Activated B cell treated with CpG ODN at 0.5 μM for 24 hours (primary cell): ENCODE measurements at places on chromosomes 2 and 18. TPM values are rescaled to one million over a fixed set of nuclear protein-coding genes. Genes with fewer than 3 reads are reported as not detected.
A peak's percentile ranks its signal among the peaks of the same experiment; 100 is the strongest.

HNMT gene
- total RNA-seq: not detected in 2 replicates

- H3K4me3 ChIP-seq: no peak overlapping the region
- H3K4me1 ChIP-seq: no peaks in the 10 kb centered on the region
- H3K27ac ChIP-seq: no peak overlapping the region
- no peaks in the 10 kb centered on the region for H3K27me3 ChIP-seq
Observed at GRCh38 chr2:170475878-170476277, 239.3 kb upstream of the SP5 start.

GRCh38 chr2:2184549-2185249 lies 146.4 kb downstream of the MYT1L start:
- no peak overlapping the region for H3K27ac ChIP-seq
- no peaks in the 10 kb centered on the region for H3K27me3 ChIP-seq
- no peak for DNase-seq
- no peak overlapping the region for H3K4me3 ChIP-seq
- no peaks in the 10 kb centered on the region for H3K36me3 ChIP-seq
- H3K4me1 ChIP-seq: no peaks in the 10 kb centered on the region

TRIM43 gene
- not detected in 2 replicates for total RNA-seq

SFT2D3 gene
- 9.6 and 10.1 TPM in 2 replicates for total RNA-seq

HOXD1 gene
- not detected in 2 replicates for total RNA-seq

PFN4 gene
- 0.34 and 0.60 TPM in 2 replicates for total RNA-seq

DNA sequence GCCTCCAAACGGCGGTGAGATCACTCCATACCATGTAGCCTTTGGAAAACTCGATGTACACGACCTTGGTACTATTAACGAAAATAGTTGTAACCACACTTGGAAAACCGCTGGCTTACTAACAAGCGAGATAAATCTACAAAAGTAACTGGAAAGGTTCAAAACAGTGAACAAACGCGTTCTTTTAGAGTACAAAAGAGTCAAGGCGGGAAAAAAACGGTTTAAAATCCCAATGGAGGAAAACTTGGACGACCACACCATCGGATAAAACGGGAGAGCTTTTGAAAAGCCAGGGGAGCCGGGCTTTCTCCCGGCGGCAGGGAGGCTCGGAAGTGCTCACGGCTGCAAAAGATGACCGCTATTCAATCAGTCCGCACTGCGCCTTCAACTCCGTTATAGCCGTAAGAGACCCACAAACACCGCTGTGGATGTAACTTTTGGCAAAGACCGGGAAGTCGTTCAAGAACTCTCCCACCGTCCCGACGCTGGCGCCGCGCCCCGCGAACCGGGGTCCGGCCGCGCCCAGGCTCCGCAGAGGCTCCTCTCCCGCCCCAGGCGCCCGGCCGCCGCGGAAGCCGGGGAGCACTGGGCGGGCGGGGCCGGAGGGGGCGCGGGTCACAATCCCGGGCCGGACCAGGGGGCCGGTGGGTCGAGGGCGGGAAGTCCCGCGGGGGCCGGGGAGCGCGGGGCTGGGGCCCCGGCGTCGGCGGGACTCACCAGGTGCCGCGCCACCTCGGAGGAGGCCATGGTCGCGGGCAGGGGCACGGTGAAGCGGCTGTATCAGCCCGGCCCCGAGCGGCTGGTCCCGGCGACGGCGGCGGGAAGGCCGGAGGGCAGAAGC lies 465 bp downstream of the SEPTIN10 start:
- H3K27ac ChIP-seq: peak overlapping the region; percentile 9
- peaks cover 3% of the 10 kb centered on the region for H3K36me3 ChIP-seq
- peak overlapping the region; percentile 85 for H3K4me3 ChIP-seq
- peaks cover 15% of the 10 kb centered on the region for H3K4me1 ChIP-seq

- H3K4me1 ChIP-seq: peaks cover 3% of the 10 kb centered on the region
- DNase-seq: no peak
- H3K27ac ChIP-seq: no peak overlapping the region
- H3K4me3 ChIP-seq: no peak overlapping the region
Observed at GRCh38 chr2:23720705-23721453, 206.0 kb downstream of the ATAD2B start.
